ENCODE measurements at places on chromosomes 13 and 19.

- no peak for DNase-seq
Measured at GRCh38 chr13:44762911-44763310, 186.8 kb upstream of the TSC22D1 start.

DNA sequence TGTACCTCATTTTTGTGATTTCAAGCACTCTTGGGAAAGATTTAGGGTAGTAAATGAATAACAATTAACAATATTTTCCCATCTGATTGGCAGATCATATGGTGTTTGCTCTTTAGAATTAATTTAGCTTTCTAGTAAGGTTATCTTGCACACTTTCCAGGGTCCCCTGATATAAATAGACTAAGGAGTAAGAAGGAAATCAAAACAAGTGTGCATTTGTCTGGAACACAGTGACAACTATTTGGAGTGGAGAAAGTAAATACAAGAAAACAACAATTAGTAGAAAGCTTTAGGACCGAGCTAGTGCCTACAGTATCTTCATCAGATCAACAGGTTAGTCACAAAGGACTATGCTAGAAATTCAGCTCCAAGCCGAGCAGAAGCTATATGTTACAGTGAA, 429.5 kb downstream of the COG6 start:
- no peak for DNase-seq

DNA sequence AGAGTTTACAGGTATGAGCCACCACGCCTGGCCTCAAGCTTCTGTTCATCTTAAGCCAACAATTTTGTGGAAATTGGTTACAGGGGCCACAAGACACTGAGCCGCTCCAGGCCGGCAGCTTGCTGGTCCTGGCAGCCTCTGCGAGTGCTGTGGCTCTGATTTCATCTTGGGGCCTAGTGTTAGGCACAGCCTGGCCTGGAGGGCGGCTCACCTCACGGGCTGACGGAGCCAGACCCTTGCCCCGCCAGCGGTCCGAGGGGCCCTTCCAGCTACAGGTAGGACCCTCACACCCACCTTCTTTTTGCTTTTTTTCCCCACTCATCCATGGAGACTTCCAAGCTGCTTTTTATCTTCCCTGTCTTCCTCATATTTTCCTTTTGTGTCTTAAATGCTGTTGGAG, 8.6 kb downstream of the ZNF544 start:
- no peak for DNase-seq

DNA sequence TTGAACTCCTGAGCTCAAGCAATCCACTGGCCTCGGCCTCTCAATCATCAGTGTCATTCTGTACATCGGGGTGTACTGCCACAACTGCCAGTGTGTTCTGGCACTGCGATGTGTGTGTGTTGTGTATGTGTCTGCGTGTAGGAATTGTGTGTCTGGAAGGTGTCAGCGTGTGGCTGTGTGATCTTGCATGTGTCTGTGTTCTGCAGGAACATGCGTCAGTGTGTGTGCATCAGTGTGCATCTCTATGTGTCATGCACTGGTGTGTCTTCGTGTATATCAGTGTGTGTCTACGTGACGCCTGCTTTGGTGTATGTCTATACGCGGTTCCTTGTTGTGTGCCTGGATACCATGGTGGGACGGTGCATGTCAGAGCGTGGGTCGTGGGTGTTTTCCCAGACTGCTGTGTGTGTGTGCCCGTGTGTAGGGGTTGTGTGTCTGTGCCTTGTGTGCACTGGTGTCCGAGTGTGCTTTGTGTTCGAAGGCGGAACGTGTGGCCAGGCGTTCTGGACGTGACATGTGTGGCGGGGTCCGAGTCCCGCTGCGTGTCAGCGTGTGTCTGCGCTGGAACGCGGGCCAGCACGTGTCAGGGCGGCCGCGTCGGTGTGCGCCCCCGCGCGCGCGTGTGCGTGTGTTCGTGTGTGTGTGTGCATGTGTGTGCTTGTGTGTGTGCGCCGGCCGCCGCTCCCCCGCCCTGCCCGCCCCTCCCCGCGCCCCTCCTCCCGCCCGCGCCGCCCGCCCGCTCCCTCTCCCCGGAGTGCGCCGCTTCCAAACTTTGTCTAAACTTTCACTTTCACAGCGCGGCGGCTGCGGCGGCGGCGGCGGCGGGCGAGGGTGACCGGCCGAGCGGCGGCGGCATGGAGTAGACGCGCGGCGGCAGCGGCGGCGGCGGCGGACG, at the start of gene NFIX:
Gene NFIX, plus strand, starts transcription at position 775 of the 895 bp plus-strand sequence. CDS start 363 bp downstream, outside the sequence.
- DNase-seq = peak; percentile 64

DNA sequence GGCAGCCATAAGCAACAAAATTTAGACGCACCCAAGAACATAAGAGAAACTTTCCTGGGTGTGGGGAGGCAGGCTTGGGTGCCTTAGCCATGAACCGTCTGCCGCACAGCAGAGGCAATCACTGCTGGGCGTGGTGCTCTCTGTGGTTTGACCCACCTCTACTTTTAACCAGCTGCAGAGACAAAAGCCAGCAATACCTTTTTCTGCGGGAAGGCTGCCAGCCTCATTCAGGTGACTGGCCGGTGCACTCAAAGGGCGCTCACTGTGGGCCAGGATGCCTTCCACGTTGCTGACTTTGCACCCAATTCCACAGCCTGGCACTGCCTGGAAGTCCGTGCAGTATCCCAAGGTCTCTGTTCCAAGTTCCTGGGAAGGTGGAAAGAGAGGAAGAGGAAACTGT, 69.1 kb downstream of the ATP7B start:
- no peak for DNase-seq

DNA sequence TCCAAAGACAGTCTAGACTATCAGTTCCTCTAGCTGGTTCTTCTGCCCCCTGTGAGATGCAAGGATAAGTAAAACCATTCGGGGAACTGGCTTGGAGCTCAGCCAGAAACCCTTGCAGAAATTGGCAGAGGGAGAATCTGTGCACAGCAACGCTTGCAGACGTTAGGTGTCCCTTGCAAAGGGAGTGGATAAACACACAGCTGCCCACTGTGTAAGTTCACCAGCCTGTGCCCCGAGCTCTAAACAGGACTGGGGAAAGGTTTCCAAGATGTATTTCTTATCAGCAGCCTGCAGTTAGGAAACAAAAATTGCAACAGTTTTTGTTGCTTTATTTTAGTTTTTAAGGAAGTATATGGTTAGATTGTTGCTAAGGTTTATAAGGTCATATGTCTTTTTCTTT, 19.0 kb upstream of the ADGRE1 start:
- DNase-seq = no peak

DNA sequence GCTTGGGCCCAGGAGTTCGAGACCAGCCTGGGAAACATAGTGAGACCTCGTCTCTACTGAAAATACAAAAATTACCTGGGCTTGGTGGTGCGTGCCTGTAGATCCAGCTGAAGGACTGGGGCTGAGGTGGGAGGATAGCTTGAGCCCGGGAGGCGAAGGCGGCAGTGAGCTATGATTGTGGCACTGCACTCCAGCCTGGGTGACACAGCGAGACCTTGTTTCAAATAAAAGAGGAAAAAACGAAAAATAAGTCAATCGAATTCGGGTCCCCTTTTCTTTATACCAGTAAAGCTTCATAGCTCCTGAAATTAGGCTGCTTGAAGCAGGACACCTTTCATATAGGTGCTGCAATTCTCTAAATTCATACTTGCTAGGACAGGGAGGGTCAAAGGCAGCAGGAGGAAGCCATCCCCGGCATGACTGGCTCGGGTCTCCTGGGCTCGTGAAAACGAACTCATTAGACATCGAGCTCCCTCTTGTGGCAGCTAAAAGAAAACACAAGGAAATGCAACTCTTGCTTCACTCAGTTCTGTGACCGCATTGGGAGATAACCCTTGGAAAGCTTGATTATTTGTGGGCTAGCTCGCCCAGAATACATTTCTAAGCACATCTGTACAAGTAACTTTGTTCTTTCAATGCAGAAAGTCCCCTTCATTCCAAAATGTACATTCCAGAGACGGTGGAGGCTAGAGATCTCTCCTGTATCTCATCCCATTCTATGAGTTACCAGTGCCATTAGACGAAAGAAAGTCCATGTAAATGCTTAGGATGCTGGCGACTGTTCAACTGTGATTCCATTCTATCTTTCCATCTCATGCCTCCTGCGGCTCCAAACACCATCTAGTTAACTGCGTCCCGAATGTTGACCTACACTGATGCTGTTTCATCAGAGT, 16.8 kb downstream of the FPR2 start:
- DNase-seq = peak; percentile 79

GRCh38 chr19:35110974-35111373, 4.6 kb upstream of the FXYD3 start:
- no peak for DNase-seq

DNA sequence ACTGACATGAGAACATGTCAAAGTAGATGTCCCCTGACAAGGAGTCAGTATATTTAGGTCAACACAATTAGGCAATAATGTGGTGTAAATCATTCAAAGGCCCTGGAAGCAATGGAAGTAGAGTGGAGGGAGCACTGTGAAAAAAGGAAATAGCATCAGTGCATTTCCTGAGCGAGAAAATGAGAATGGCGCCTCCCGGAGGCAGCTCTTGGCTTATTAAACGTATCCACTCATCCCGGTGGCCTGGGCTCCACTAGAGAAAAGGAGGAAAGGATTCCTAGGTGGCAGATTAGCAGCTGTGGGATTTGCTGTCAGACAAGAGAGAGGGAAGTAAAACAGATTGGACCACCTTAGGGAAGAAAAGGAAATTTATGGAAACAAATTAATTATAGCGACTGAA, 173.7 kb upstream of the TMTC4 start:
- no peak for DNase-seq
